Activated effector memory CD4-positive, alpha-beta T cell treated with anti-CD3 and anti-CD28 coated beads, Interleukin-2, amount 50 U/mL, for 16 hours (primary cell): ENCODE measurements at places on chromosomes 12 and 14.

DNA sequence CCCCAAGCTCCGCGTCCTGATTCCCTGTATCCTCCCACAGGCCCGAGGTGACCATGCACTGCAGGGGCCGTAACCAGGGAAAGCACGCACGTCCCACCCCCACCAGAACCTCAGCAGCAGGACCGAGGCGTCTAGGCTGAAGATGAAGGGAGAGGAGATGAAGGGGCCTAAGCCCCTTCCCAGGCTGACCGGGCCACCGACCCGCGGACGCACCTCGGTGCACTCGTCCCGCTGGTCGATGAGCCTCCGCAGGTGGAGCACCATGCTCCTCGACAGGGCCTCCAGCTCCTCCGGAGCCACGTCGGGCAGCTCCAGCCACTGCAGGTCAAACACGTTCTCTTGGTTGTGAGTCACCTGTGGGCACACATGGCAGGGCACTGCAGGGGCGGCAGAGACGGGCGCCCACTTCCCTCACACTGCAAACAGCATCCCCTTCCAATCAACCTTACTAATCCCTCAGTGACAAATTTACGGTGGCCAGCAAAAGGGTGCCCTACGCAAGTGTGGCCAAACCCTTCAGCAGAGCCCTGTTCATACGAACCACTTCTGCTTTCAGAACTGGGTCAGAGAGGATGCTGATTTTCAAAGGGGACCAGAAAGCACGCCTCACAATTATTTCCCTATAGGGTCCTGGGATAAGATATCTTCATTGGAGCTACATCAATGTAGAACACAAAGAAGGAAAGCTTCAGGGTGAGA is 77.8 kb downstream of the CCDC88C start:
- DNase-seq = no peak

- no peak for DNase-seq
Observed at GRCh38 chr12:57096099-57096572, 7.2 kb downstream of the NAB2 start.

DNA sequence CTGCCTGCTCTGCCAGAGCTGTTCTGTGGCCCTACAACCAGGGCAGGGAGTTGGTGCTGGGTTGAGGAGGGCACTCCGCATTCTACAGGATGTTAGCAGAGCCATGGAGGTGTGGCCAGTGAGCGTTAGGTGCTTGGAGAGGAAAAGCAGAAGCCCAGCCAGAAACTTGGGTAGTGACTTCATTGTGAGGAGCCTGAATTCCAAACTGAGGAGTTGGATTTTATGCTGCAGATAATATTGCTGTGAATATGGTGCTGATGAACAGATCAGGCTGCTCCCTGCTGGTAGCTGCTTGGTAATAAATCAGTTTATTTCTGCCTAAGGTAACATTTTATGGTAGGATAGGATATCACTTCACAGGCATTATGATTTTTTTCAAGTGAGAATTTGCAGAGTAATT is 7.1 kb upstream of the CCDC175 start:
- no peak for DNase-seq

- no peak for DNase-seq
Observed at GRCh38 chr12:97927977-97928376, 465.4 kb downstream of the RMST start.

DNA sequence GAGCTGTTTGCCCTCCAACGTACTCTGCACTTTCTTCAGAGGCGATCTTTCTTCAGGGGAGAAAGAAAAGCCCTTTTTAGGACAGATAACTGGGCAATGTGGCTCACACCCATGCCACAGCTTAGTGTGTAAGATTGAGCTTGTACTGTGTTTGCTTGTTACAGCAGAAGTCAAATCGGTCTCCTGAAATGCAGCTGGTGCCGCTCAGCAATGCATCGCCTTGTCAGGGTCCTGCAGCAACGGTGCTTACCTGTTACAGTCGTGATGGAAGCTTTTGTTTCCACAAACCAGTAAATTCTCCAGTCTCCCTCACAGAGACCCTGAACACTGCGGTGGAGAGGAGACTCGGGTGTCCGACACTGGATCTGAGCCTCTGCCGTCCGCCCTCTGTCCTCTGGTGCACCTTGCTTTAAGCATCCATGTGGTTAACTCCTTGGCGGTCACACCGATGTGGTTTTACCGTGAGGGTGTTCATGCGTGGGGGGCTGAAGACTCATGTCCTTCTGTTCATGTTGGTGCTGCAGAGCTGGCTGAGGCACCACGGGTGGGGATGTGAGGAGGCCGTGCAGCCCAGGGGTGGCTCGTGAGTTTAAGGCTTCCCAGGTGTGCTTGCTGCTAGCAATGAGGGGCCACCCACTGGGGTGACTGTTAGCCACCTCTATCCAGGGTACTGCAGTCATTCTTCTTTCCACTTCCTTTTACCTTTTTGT is 47.3 kb downstream of the FBXL14 start:
- no peak for DNase-seq

GRCh38 chr12:122226366-122227125 is 694 bp upstream of the DIABLO start:
- no peak for DNase-seq

DNA sequence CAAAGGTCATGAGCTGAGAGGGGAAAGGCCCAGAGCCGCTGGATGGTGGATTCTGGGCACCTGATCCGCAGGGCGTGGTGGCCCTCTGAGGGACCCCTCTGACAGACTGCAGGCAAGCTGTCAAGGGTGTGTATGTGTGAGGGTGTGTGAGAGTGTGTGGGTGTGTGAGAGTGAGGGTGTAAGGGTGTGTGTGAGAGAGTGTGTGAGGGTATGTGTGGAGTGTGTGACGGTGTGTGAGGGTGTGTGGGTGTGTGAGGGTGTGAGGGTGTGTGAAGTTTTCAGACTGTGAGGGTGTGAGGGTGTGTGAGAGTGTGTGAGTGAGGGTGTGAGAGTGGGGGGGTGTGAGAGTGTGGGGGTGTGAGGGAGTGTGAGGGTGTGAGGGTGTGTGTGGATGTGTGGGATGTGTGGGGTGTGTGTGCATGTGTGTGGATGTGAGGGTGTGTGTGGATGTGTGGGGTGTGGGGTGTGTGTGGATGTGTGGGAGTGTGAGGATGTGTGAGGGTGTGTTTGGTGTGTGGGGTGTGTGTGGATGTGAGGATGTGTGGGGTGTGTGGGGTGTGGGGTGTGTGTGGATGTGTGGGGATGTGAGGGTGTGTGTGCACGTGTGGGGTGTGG is 156.7 kb downstream of the TMEM121 start:
- no peak for DNase-seq

GRCh38 chr14:52235434-52235833 is 32.1 kb upstream of the PTGDR start:
- DNase-seq = no peak
